Testis (tissue), 5 donors: ENCODE measurements at places on chromosomes 5 and 9.

DNA sequence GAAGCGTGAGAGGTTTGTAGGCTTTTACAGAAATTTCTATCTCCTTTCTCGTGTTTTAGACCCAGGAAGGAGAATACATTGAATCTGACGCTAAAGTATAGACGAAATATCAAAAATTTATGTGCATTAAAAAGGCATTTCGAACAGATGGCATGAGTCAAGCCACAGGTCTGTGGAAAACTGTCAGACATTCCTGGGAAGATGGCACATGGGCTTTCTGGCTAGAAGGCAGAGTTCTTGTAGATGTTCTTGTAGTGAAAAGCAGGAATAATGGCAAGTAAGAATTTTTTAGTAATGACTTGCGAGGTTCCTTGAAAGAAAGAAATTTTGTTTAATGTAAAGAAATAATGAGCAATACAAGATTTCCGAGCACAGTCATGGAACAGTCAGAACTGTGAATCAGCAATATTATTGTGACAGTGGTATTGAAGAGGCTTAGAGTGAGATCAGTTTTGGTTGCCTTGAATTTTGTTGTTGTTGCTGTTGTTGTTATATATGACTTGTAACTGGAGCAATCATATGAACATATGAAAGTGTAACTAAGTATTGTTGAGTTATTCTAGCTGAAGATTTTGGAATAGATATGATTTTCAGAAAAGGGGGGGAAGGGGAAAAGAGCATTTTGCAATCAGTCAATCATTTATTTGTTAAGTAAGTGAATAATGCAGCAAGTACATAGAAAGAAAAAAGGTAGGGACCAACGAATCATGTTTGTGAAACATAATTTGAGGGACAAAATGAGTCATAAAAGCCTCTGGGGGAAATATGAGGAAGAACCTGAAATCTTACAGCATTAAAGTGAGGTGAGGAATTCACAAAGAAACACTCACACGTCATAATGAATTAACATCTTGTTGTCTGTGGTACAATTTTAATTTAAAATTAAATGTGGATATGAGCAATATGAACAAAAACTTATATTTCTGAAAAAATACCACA lies 339.0 kb upstream of the CTNND2 start:
- no peaks in the 10 kb centered on the region for H3K27me3 ChIP-seq
- H3K36me3 ChIP-seq: no peaks in the 10 kb centered on the region
- no peaks in the 10 kb centered on the region for H3K4me1 ChIP-seq
- no peak overlapping the region for H3K4me3 ChIP-seq
- H3K27ac ChIP-seq: no peak overlapping the region

DNA sequence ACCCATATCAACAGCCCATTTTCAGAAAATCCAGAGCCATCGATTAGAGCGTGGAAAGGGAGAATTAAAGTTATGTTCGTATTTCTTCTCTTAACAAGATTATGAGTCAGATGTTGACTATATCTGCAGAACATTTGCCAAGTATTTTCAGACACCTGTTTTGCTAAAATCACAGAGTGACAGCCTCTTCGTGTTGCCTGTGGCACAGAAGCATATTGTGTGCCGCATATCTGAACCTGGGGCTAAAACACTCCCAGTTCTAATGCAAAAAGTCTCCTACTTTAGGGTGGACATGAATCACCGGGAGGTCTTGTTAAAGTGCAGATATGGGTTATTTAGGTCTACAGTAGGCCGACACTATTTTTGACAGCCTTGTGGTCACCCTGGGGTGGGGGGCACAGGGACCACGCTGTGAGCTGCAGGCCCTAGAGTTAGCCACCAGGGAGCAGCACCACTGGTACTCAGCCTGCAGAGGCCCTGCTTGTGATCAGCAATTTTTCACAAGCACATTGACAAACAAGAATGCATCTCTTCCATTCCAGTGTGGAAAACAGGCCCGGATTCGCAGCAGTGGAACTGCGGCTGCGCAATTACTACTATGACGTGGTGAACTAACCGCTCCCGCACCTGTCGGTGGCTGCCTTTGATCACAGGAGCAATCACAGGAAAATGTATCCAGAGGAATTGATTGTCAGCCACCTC lies 93.5 kb downstream of the SYK start:
- no peak for DNase-seq
- H3K4me1 ChIP-seq: no peaks in the 10 kb centered on the region
- H3K27me3 ChIP-seq: no peaks in the 10 kb centered on the region
- H3K27ac ChIP-seq: no peak overlapping the region
- no peak overlapping the region for H3K4me3 ChIP-seq

GRCh38 chr5:153447534-153447933 lies 42.9 kb upstream of the GRIA1 start:
- no peak overlapping the region for H3K27ac ChIP-seq
- no peaks in the 10 kb centered on the region for H3K27me3 ChIP-seq
- peak; percentile 78 for DNase-seq
- no peaks in the 10 kb centered on the region for H3K36me3 ChIP-seq
- H3K4me3 ChIP-seq: no peak overlapping the region

GRCh38 chr9:97510797-97511654 lies 9.6 kb downstream of the TMOD1 start:
- H3K27ac ChIP-seq: no peak overlapping the region
- H3K27me3 ChIP-seq: no peaks in the 10 kb centered on the region
- no peaks in the 10 kb centered on the region for H3K4me1 ChIP-seq
- H3K36me3 ChIP-seq: no peaks in the 10 kb centered on the region
- DNase-seq: no peak

DNA sequence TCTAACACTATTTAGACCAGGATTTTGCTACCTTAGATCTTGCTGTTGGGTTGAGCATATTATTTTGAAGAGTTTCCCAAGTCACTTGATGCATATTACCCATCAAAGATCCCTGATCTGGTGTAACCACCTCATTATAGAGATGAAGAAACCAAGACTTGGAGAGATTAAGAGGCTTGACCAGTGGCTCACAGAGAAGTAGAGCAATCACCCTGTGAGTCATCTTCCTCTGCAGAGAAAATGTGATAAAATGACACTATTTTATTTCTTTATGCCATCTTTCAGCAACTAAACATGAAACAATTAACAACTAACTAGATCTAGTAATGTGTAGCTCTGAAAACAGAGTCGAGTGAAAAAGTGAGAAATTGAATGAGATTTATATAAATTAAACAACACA lies 76.1 kb downstream of the KIF4B start:
- H3K27ac ChIP-seq: no peak overlapping the region
- no peaks in the 10 kb centered on the region for H3K4me1 ChIP-seq
- no peaks in the 10 kb centered on the region for H3K27me3 ChIP-seq

GRCh38 chr5:6401410-6401809 lies 23.1 kb upstream of the MED10 start:
- H3K27me3 ChIP-seq: no peaks in the 10 kb centered on the region
- no peak overlapping the region for H3K4me3 ChIP-seq
- H3K4me1 ChIP-seq: no peaks in the 10 kb centered on the region
- H3K27ac ChIP-seq: no peak overlapping the region
- DNase-seq: no peak

- H3K36me3 ChIP-seq: no peaks in the 10 kb centered on the region
- no peaks in the 10 kb centered on the region for H3K27me3 ChIP-seq
- H3K27ac ChIP-seq: no peak overlapping the region
These were observed 499.1 kb upstream of the GRIN3A start for GRCh38 chr9:102237520-102237919.

DNA sequence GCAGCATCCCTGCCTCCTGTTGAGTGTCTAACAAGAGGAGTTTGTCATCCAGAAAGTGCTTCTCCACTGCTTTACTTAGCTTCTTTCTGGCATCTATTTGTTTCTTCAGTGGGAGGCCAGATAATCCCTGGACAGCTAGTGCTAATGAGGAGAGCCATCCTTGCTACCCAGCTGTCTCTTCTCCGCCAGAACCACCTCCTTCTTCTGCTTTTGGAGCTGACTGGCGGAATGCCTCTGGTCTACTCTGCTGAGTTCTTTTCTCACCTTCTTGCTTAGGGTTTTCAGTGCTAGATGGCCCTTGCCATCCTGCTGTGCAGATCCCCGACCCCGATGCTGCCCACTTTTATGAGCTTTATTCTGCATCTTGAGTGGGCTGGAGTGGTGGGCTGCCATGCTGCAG lies 145.8 kb downstream of the GPBP1 start:
- no peaks in the 10 kb centered on the region for H3K27me3 ChIP-seq
- no peak for DNase-seq
- H3K4me1 ChIP-seq: no peaks in the 10 kb centered on the region
- H3K27ac ChIP-seq: no peak overlapping the region

DNA sequence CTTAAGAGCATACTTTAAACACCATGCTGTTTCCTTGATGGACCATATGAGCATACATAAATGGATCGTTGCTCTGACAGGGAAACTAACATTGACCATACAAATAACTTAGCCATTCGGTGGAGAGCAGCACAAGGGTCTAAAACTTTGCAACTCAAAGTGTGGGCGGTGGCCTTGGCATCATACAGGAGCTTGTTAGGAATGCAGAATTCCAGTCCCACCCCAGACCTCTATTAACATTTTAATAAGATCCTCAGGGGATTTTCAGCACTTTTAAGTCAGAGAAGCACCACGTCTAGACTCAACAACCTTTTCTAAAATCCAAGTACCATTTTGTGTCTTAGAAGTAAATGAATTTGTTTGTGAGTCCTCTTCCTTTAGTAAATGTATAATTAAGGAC lies 260.9 kb downstream of the EBF1 start:
- no peaks in the 10 kb centered on the region for H3K4me1 ChIP-seq
- no peak for DNase-seq
- H3K36me3 ChIP-seq: no peaks in the 10 kb centered on the region
- H3K4me3 ChIP-seq: no peak overlapping the region
- H3K27ac ChIP-seq: no peak overlapping the region

- H3K27me3 ChIP-seq: no peaks in the 10 kb centered on the region
- no peak overlapping the region for H3K4me3 ChIP-seq
- no peaks in the 10 kb centered on the region for H3K36me3 ChIP-seq
These were observed 441.8 kb upstream of the TLE4 start for GRCh38 chr9:79129865-79130480.

DNA sequence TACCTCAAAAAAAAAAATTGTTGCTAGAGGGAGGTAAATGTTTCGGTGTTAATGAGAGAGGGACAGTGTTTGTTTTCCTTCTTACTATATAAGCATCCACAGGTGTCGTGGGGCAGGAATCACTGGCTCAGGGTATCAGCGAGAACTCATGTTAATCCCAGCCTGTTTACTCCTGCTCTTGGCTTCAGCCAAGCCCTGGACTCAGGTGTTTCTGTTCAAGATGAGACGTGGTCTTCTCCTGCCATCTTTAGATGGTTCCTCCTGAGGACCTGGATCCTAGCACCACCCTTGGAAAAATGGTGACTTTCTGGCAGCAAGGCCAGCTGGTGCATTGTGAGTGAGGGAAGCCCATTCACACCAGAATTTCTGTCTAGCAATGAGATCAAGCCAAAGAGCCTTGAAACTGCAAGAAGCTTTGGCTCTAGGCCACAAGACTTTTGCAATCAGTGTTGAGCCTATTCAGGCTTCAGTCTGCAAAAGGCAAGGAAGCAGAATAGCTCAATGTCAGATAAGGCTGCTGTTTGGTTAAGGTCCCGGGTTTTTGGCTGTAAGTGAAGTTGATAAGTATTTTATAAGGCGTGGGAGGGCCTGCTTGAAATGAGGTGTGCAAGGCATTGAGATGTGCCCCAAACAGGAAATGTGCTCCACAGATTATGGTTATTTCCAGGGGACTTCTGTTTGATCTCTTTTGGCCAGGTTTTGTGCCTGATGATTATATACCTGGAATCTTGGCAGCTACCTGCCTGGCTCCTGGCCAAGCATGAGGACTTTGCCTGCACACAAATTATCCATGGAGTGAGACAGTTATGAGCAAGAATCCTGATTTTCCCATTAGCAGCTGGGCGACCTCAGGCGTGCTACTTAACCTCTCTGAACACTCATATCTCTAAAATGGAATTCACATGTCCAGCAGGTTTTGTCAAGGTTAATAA lies 99.8 kb downstream of the TENT4A start:
- no peaks in the 10 kb centered on the region for H3K27me3 ChIP-seq
- no peaks in the 10 kb centered on the region for H3K36me3 ChIP-seq
- DNase-seq: peak; percentile 81
- H3K4me3 ChIP-seq: no peak overlapping the region
- peaks cover 13% of the 10 kb centered on the region for H3K4me1 ChIP-seq

DNA sequence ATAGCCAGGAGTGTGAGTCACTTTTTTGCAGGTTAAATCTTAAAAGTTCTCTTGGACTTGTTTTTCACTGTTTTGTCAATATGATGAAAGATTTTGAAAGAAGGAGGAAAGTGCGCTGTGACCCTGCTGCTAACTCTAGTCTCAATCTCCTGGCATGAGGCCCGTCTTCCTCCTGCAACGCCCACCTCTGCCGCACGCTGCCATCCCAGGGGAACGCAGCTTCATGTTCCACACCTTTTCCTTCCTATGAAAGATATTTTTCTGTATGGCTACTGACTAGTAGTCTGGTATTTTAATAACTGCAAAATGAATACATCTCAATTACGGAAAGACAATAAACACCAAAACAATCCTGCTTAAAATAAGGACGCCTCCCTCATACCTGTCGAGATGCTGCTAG lies 8.3 kb downstream of the PPIC start:
- no peak overlapping the region for H3K4me3 ChIP-seq
- no peak overlapping the region for H3K27ac ChIP-seq
- no peak for DNase-seq
- H3K36me3 ChIP-seq: no peaks in the 10 kb centered on the region

DNA sequence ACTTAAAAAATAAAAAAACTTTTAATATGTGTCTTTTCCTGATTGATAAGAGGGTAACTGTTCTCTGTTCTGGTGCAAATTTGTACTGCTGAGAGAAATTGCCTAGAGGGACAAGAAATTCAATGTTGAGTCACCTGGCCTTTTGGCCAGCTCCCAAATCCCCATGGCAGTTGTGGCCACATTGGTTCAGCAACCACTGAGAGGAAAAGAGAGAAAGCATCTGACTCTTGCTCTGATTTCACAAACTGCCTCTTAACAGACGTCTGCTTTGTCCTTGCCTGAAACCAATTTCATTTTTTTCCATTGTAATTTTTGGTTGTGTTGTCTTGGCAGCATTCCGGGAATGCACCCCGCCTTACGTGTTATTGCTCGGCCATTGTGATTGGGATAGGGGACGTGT lies 42.4 kb downstream of the NTRK2 start:
- H3K4me1 ChIP-seq: no peaks in the 10 kb centered on the region
- no peak for DNase-seq
- H3K4me3 ChIP-seq: no peak overlapping the region
- no peak overlapping the region for H3K27ac ChIP-seq
- no peaks in the 10 kb centered on the region for H3K27me3 ChIP-seq
- H3K36me3 ChIP-seq: no peaks in the 10 kb centered on the region
